ENCODE measurements at places on chromosomes 7 and 10.

- DNase-seq, result no peak
These were observed 16.6 kb downstream of the C7orf33 start for GRCh38 chr7:148607151-148607661.

DNA sequence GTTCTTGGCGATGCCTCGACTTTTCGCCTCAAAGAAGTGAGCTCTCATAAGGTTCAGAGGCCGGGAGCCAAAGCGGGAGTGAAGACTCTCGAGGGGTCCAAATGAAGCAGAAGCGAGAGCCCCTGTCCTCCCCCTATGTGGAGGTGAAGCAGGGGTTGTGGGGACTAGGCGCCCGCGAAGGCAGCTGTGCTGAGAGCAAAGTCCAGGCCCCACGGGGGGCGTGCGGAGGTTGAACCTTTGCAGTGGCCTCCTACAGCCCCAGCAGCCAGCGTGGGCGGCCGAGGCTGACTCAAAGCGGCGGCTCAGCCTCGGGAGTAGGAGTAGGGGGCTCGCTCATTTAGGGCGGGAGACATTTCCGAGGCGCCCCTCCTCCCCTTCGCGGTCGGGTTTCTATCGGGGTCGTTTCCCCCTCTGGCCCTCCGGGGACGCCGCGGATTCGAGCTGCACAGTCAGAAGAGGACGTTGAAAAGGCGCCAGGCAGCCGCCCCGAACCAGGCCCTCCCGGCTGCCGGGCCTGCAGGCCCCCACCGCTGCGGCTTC is 553 bp upstream of the ADD3 start:
- DNase-seq, result no peak

- DNase-seq, result no peak
These were observed 260.3 kb upstream of the RNF32 start for GRCh38 chr7:156380261-156380660.

GRCh38 chr10:118214776-118215175 is 127.3 kb downstream of the FAM204A start:
- DNase-seq, result peak; percentile 16

GRCh38 chr7:47534322-47535034 is 47.4 kb downstream of the TNS3 start:
- no peak for DNase-seq

- no peak for DNase-seq
These were observed at the start of gene MEOX2 for GRCh38 chr7:15686295-15686956. Gene MEOX2, minus strand, starts transcription at chr7:15686683. Its CDS starts 281 bp downstream, at chr7:15686402.

DNA sequence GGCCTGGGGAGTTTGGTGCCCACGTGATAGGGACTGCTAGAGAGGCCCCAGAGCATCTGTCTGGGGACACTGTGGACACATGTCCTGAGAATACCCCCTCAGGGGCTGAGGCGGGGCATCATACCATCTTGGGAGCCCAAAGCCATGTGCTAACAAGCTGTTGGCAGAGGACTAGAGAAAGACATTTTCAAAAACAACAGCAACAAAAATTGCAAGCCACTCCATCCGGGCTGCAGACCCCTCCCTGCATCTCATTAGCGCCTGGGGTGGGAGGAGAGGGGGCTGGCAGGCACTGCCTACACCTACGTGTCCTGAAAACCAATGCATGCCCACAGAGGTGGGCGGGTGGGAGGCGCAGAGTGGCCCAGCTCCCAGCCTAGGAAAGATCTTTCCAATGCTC is 507.4 kb upstream of the PODXL start:
- DNase-seq, result no peak

GRCh38 chr10:28248092-28248491 is 54.8 kb downstream of the MPP7 start:
- DNase-seq, result peak; percentile 42

DNA sequence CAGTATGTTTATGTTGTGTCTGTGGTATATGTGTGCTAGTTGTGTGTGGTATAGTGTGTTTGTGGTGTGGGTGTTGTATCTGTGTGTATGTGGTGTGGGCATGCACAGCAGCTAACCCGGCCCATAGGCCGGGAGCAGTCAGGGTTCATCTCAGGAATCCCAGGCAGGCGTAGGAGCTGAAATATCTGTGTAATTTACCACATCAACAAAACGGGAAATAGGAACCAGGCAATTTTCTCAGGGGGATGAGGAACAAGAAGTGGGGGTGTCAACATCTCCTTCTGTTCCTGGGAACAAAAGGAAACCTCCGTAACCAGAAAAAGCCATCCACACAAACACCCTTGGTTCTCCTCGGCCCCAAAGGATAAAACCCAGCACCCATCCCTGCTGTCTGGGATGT is 24.5 kb upstream of the ZNF488 start:
- DNase-seq, result no peak

DNA sequence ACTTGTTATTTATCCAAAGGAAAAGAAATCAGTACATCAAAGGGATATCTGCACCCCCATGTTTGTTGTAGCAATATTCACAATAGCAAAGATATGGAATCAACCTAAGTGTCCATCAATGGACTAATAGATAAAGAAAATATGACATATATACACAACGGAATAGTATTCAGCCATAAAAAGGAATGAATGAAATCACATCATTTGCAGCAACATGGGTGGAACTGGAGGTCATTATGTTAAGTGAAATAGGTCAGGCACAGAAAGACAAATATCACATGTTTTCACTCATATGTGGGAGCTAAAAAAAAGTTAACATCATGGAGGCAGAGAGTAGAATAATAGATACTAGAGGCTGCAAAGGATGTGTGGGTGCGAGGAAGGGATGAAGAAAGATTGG is 25.0 kb upstream of the KAT6B start:
- no peak for DNase-seq

- DNase-seq, result no peak
These were observed 51.3 kb upstream of the SEPTIN7 start for GRCh38 chr7:35749556-35749955.

GRCh38 chr7:73442903-73443500 is 9.4 kb downstream of the FZD9 start:
- no peak for DNase-seq

DNA sequence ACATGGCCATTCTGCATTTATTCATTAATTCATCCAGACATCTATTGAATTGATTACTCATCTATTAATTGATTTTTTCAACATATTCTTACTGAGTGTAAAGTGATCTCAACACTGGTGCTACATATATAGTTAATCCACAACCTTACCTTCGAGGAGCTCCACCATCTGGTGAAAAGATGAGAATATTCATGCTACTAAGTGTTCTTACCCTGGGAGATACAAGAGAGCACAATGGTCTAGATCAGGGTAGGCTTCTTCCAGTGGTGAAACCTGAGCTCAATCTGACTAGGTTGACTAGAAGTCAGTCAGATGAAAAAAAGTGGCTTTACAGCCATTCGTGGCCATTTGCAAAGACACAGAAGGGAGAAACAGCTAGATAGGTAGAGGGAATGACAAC is 507.4 kb downstream of the ANKRD7 start:
- no peak for DNase-seq

- no peak for DNase-seq
These were observed 30.8 kb upstream of the SCIN start for GRCh38 chr7:12539681-12540080.

DNA sequence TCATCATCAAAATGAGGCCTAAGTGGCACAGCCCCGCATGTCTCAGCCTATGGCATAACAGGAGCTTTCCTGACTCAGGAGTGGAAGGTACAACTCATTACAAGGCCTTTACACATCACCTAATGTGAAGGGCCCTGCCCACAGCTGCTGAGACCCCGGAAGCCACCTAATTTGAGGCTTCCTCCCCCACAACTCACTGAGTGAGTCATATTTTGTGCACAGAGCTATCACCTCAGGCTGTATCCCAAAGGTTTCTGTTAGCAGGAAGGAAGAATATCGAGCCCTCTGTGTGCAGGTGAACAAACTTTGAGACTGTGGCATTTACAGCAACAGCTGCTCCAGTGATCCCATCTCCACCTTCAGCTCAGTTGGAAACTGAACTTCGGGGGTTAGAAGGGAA is 20.6 kb downstream of the HTR5A start:
- DNase-seq, result no peak

DNA sequence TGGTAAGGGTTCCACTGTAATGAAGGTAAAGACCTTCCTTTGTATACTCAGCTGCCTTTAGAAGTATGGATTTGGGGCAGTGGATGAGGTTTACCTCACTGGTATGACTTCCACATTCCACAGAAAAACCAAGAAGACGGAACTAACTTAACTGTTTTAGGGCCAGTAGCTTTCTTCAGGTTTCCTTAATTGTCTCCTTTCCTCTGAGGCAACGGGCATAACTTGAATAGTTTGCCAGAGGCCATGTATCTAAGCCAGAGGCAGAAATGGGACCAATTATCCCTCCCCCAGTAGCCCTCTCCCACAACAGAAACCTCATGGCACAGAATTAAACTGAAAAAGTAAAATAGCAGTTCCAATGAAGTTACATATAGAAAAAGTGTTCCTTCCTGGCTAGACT is 281.7 kb downstream of the PHTF2 start:
- no peak for DNase-seq

GRCh38 chr7:123455965-123456470 is 78.4 kb downstream of the IQUB start:
- DNase-seq, result no peak

DNA sequence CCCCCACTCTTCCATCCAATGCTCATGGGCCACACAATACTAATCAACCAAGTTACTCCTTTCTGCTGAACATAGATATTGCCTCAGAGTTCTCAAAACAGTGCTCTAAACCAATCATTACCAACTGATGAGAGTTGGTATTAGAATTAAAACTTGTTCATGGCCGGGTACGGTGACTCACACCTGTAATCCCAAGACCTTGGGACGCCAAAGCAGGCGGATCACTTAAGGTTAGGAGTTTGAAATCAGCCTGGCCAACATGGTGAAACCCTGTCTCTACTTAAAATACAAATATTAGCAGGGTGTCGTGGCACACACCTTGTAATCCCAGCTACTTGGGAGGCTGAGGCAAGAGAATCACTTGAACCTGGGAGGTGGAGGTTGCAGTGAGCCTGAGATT is 8.2 kb downstream of the TM9SF3 start:
- no peak for DNase-seq

DNA sequence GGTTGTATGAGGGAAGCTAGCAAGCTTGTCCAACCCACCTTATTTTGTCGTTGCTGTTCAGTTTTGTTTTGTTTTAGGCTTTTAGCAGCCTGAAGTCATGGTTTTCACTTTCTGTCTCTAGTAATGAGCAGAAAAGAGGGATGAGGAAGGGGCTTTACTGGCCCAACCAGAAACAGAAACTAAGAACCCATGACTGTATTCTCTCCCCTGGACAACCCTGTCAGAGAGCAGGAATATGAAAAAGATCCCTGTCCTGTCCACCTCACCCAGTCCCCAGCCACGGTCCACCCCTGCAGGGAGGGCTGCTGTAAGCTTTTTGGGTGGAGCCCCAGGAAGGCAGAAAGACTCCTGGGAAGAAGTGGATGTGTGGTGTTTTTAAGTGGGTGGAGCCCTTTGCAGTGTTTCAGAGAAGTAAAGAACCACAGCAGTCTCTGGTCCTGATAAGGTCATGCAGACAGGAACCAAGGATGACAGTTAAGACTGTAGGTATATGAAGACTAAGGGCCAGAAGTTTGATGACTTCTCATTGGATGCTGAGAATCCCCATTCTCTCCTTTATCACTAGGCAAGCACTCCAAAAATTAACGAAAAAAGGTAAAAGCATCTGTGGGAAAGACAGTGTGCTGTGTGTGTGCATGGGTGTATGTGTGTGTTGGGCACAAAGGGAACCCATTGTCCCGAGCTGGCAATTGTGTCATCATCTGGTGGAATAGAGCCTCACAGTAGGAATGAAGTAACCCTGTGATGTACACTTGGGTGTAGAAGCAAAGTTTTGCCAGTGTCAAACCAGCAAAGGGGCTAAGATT is 13.8 kb downstream of the MRPL32 start:
- DNase-seq, result no peak

- no peak for DNase-seq
These were observed 139.1 kb downstream of the TRIL start for GRCh38 chr7:28818996-28819395.

DNA sequence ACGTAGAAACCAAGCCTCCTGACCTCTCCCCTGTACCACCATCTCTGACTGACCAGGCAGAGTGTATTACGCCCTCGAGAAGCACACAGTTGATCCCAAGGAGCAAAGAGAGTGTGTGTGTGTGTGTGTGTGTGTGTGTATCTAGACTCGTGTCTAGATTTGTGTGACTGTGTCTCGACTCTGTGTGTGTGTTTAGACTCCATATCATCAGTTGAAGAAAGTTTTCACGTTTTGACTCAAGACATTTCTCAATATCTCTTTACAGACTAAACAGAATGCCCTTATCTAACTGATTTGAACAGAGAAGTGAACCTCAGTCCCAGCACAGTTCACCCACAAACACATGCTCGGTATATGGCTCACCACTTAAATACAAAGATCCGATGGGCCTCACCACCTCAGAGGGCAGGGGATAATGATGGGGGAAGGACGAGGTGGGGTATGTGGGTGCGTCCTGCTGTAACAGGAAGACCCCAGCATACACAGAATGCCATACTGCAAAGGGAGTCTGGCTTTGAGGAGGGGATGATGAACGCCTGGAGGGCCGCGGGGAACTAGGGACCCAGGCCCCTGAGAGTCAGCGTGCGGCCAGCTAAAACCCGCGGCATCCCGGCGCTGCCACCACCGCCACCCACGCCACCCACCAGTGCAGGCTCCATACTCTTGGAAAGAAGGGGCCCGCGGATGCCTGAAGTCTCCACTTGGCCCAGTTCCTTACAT is 780 bp downstream of the ALDH18A1 start:
- no peak for DNase-seq

DNA sequence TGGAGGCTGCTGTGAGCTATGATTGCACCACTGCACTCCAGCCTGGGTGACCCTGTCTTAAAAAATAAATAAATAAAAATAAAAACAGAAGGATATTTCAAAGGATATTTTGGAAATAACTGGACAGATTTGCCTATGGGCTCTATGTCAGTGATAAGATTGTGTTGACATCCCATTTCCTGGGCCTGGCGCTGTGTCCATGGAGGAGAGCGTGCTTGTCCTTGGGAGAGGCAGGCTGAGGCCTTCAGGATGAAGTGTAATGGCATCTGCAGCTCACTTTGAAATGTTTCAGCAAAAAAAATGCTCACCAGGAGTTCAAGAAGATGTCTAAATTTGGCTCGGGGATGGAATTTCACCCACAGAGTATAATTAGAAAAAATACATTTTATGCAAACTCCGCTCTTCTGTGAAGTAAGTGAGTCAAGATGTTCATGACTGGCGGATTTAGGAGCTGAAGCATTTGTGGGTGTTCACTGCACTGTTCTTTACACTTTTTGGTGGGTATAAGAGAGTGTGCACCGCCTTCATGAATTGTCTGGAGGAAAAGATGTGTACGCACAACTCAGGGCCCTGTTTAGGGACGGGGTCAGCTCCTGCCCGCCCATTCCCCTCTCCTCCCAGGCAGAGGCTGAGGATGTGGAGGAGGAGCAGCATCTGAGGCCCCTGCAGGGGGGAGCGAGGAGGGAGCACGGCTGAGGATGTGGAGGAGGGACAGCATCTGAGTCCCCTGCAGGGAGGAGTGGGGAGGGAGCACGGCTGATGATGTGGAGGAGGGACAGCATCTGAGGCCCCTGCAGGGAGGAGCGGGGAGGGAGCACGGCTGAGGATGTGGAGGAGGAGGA is 18.5 kb upstream of the FOXL3 start:
- peak; percentile 10 for DNase-seq

GRCh38 chr7:129222064-129222463 is 2.8 kb upstream of the AHCYL2 start:
- DNase-seq, result no peak

GRCh38 chr7:135831455-135832195 is 83.0 kb upstream of the FAM180A start:
- no peak for DNase-seq

- DNase-seq, result no peak
These were observed at the start of gene VIPR2 for GRCh38 chr7:159144758-159145489. Gene VIPR2, minus strand, starts transcription at chr7:159144867. Its CDS starts 96 bp downstream, at chr7:159144771.

All from fibroblast of skin of left quadriceps (primary cell).